Foreskin keratinocyte (primary cell): ENCODE measurements at places on chromosomes 16 and 17.

DNA sequence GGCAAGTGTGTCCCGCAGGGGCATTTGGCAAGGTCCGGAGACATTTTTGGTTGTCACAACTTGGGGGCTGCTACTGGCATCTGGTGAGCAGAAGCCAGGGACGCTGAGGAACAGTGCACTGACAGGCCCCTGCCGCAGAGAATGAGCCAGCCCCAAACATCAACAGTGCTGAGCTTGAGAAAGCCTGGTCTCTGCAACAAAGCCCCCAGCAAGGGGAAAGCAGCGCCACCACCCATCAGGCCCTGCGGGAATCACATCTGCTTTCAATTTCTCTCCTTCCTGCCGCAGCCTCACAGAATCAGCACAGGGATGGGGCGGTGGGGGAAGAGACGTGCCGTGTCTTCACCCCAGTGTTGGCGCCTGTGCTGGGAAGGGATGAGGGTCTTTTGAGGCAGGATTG, 14.8 kb upstream of the PRPSAP1 start:
- no peak for DNase-seq

- DNase-seq, result no peak
Measured at GRCh38 chr16:89051521-89052166, 42.0 kb upstream of the ACSF3 start.

DNA sequence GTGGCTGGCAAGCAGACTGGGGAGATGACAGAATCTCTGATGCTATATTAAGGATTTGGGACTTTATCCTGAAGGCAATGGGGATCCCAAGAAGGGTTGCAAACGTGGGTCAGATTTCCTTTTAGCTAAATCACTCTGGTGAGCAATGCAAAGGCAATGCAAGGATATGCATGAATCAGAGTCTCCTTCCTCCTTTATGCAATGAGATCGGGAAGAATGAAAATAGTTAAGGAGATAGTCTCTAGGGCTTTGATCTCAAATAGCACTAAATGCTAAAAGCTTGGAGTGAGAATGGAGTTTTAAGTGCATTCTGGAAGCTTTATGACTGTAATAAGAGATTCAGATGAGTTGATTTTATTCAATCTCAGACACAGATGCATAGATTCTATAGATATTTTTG, 27.2 kb upstream of the SHISA9 start:
- peak; percentile 28 for DNase-seq

DNA sequence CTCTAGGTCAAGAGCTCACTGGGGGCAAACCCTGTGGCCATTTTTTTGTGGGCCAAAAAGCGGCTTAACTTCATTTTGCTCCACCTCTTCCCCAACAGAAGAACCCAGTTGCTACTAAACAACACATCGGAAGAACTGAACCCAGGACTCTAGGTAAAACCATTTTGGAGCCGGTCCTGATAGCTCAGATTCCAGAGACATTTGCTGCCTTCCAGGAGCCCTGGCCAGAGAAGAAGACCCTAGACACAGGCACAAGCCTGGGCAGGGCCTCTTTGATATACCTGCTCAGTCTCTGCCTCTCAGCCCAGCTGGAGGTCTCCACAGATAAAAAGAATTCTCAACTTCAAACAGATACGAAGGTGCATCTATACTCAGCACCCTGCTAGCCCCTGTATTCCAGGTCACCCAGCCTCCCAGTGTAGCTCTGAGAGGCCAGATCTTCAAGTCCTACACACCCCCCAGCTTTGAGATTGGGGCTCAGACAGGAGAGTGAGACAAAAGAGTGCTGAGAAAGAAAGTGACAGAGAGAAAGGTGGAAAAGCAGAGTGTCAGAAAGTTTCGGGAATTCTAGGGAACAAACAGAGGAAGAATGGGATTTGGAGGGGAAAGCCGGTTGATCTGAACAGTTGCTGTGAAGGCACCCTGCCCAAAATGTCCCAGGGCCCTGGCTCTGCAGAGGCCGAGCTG, 6.6 kb upstream of the HOXB9 start:
- no peak for DNase-seq

DNA sequence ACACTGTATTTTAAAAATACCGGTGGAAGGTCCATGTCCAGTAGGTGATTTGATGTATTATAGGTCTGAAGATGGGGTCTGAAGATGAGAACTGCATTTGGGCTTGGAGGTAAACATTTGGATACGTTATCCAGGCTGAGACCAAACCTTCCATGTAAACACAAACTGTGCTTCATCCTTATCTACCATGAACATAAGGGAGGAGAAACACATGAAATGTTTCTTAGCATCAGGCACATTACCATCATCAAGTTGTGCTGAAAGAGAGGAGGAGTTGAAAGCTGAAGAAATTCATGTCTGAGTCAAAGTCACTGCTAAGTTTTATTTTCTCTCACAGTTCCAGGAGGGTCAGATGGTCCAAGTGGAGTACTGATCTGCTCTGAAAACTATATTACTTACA, 11.4 kb downstream of the SF3B3 start:
- no peak for DNase-seq

DNA sequence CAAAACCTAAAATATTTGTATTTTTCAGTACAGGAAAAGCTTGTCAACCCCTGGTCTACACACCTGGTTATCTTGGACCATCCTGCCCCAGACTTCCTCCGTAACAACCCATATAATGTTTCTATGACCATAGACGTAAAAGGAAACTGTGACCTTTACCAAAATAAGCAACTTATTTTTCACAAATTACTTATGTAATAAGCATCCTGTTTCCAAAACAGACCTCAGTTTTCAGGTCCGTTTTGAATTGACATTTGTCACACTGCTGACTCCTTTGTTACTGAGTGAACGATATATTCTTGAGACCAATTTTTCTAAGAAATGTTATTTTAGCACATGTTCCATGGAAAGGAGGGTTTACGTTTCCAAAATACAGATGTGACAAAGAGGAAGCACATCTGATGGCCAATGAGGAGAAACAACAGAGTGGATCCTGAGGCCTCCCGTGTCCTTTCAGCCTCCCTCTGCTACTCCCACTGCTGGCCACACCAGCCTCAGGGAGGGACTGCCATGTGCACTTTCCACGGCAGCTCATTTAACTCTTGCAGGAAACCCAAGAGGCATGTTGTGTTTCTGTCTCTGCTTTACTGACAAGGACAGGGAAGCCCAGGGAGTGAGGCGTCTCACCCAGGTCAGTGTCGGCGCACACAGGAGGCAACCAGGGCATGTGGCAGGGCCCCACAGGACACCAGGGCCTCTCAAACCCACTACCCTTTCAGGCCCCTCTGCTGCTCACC, 20.1 kb upstream of the ALDH3A1 start:
- DNase-seq, result no peak

DNA sequence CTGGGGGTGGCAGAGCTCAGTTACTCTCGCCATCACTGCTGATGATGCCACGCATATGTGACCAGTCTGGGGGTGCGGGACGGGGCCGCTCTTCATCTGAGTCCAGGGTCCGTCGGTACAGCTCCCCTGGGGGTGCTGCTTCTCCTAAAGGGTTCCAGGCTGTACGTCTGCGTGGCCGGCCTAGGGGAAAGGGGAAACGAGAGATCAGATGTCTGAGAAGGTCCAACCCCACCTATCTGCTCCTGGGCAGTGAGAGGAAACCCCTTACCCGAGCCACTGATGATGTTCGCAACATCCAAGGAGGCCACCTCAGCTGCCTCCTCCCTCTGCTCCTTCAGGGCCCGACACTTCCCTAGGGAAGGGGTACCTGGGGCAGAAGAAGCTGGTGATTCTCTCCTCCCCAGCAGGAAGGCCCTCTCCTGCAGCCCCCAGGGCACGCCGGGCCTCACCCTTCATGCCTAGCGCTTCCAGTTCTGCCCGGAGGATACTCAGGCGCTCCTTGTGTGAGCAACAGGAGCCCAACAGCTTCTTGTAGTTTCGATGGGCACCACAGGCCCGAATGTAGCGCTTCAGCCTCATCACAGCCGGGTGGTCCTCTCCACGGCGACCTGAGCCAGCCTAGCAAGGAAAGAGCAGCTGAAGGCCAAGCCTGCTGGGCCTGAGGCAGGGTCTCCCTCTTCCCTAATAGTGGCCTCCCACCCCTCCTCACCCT, 2.1 kb downstream of the HIRIP3 start:
- no peak for DNase-seq

DNA sequence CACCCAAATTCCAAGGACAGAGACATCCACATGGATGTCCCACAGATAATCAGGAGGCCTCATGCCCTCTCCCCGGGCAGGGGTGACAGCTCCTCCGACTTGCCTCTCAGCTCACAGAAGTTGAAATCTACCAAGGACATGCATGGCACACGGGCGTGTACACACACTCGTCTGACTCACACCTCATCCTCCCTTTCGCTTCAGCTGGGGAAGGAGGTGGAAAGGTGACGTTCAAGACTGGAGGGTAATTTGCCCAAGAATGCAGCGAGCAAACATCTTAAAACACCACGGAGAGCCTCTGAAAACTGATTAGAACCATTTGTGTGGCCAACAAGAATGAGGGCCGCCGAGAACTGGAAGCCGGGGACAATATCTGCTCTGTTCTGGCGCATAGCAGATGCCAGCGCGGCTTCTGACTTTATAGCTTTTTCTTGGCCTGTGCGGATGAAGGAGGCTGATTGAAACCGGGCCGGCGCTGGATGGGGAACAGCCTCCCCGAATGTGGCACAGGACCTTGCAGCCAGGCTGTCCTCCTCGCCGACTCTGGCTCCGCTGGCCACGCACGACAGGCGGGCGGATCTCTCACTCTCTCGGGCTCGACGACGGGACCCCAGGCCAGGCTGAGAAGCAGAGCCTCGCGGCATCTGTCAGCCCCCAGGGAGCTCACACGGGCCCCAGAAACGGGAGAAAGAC, 100.9 kb downstream of the C16orf95 start:
- DNase-seq, result no peak

DNA sequence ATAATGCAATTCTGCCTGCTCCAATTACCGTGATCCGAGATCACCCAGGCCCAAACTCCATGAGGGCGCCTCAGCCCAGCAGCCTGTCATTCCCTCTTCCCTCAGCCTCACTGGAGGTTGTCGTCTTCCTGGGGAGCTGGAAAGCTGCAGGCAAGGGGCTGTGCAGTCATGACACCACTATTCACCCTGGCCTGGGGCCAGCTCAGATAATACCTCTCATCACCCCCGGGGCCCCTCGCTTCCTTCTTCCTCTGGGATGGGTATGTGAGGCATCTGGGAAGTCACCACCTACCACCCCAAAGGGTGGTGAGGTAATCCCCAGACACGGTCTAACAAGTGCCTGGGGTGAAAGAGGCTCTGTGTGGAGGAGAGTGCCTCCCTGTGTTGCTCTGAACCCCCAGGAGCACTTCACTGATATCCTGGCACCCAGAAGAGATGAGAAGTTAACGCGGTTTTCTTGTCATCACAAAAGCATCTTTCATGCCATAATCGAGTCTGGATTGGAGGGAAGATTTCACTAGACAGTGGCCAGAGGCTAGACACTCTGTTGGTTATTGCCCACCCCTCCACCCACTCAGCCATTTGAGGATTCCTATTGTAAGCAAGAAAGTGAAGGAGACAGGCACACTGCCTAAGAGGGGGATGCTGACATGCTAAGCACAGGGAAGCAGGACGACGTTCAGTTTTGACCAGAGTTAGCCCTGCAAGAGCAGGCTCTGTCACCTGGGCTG, 18.4 kb downstream of the CFAP20 start:
- peak; percentile 87 for DNase-seq

GRCh38 chr17:14321980-14322776, 21.3 kb downstream of the HS3ST3B1 start:
- DNase-seq, result no peak

DNA sequence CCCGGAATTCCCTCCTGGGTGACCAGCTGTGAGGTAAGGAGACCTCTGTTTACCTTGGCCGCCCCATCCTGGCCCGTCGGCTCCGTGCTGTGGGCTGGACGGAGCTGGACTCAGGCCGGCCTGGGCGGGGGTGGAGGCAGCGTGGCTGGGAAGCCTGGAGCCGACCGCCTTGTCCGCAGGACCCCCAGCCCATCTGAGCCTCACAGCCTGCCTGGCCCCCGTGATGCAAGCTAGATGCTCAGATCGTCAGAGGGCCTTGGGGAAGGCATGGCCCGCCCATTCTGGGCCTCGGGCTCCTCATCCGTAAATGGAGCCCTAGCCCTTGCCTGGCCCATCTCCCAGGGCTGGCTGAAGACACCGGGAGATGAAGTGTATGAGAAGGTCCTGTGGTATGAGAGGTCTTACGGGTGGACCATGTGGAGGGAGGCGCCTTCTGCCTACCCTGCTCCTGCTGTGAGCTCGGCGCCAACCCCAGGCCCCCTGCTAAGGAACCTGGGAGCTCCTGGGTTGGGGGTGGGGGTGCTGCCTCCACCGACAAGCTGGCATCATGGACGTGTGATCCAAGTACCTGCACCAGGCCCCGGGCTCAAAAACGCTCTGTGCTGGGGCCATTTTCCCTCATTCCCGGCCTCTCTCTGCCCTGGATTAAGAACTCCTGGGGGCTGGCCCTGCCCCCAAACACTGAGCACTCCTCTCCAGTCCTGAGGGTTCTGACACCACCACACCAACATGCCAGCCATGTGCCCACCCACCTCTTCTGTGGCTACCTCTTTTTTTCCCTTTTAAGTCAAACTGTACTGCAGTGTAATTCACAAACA, 5.4 kb upstream of the P2RX1 start:
- no peak for DNase-seq

DNA sequence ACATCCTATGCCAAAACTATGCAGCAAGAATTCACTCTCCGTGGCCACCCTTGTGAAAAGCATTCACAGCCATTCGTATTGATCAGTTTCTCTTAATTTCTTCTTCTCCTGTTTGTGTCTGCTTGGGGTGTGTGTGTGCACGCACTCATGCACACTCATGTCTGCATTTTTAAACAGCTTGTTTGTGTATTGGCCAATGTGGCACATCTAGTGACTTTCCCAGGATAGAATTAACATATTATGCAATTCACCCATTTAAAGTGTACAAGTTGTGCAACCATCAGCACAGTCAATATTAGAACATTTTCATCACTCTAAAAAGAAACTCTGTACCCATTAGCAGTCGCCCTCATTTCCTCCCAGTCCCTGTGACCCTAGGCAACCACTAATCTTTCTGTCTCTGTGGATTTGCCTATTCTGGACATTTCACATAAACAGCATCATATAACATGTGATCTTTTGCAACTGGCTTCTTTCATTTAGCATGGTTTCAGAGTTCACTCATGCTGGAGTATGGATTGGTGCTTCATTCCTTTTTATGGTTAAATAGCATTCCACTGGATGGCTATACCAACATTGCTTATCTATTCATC, 20.1 kb downstream of the IRX3 start:
- no peak for DNase-seq

DNA sequence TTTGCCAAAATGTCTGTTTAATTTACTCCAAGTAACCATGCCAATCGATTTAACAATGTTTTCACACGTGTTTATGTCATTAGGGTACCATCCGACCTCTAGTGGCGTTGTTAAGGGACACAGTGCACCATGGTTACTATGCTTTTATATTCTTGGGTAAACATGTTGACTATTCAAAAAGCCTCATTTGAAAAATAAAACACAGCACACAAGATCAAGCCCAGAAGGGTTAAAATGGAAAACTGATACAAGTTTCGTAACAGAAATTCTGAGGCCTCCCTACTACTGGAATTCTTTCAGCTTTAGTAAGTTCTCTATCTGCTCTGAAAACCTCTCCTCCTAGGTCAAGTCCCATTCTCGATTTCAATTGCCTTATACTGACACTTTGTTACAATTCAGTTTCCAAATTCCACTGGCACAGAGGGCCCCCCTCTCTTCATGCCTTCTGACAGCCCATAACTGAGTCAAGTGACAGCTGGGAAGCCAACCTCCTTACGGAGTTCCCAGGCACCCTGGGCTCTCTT, 2.1 kb downstream of the CFAP20 start:
- no peak for DNase-seq
